ENCODE measurements at places on chromosomes 3 and 15.

DNA sequence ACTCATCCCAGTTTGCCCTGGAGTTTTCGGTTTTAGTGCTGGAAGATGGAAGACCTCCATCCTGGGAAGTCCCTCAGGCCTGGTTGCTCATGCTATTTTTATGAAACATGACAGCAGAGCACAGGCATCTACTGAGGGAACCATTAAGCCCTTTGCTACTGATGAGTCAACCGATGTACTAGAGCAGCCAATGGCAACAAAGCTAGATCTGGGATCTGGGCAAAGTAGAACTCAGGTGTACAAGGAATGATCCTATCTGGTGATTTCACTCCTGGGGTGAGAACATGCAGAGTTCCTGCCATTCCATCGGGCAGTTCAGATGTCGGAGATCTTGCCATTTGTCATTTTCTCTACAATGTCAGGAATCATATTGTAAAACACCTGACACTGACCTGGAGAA, 166.2 kb upstream of the NSMCE3 start:
- DNase-seq, result no peak

DNA sequence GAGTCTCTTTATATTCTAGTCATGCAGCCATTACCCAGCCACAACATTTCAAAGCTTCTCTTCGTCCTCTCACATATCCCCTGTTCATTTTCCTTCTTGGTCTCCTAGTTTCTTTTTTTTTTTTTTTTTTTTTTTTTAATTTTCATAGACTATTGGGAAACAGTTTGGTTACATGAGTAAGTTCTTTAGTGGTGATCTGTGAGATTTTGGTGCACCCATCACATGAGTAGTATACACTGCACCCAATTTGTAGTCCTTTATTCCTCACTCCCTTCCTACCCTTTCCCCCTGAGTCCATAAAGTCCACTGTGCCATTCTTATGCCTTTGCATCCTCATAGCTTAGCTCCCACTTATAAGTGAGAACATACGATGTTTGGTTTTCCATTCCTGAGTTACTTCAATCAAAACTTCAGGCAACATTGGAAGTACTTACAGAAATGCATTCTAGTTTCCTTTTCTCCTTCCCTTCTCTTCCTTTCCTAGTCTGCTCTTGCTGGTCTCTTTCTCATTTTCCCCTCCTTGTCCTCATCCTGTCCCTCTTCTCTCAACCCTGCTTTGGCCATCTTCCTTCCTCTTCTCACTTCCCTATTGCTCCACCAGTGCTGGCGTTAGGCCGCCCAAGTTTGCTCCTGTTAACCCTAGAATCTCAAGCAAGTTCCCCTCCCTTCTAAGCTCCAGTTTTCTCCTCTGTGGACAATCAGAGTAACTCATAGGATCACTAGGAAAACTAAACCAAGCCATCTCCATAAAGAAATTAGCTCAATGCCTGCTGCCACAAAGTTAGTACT, 4.8 kb downstream of the ATP8B4 start:
- DNase-seq, result no peak

- no peak for DNase-seq
These were observed 26.8 kb downstream of the ACAN start for GRCh38 chr15:88830016-88830415.

DNA sequence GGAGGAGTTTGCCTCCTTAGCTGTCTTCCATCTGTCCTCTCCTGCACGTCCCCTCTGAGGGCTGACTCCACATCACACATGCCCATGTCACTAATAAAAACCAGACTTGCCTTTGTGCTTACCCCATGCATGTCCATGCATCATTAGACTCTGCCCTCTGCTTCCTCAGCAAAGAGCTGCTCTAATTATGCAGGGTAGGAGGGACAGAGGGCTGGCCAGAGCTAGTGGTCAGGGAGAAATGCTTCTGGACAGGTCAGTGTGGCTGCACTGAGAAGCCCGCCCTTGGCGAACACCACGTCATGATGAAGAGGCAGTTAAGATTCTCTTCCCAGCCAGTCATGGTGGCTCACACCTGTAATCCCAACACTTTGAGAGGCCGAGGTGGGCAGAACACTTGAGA, 8.9 kb downstream of the CA12 start:
- no peak for DNase-seq

DNA sequence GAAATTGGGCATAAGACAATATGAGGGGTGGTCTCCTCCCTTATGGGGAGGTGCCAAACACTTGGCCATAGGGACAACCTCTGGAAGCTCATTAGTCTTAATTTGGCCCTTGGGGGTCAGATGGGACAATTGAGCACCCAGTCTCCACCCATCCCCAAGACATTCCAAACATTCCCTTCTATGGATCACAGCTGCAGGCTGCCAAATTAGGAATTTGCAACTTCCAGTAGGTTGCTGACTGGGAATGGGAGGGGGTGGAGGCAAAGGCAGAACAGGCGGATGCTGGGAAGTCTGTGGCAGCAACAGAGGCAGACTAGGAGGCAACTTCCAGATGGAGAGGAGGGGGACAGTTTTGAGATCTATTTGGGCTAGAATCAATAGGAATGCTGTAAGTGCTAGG, 1.4 kb upstream of the PDHB start:
- no peak for DNase-seq

DNA sequence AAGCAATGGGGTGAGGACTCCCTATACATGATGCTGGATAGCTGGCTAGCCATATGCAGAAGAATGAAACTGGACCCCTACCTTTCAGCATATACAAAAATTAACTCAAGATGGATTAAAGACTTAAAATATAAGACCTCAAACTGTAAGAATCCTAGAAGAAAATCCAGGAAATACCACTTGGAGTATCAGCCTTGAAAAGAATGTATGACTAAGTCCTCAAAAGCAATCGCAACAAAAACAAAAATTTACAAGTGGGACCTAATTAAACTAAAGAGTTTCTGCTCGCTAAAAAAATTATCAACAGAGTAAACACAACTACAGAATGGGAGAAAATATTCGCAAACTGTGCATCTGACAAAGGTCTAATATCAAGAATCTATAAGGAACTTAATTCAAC, 94.3 kb downstream of the XRN1 start:
- DNase-seq, result no peak

DNA sequence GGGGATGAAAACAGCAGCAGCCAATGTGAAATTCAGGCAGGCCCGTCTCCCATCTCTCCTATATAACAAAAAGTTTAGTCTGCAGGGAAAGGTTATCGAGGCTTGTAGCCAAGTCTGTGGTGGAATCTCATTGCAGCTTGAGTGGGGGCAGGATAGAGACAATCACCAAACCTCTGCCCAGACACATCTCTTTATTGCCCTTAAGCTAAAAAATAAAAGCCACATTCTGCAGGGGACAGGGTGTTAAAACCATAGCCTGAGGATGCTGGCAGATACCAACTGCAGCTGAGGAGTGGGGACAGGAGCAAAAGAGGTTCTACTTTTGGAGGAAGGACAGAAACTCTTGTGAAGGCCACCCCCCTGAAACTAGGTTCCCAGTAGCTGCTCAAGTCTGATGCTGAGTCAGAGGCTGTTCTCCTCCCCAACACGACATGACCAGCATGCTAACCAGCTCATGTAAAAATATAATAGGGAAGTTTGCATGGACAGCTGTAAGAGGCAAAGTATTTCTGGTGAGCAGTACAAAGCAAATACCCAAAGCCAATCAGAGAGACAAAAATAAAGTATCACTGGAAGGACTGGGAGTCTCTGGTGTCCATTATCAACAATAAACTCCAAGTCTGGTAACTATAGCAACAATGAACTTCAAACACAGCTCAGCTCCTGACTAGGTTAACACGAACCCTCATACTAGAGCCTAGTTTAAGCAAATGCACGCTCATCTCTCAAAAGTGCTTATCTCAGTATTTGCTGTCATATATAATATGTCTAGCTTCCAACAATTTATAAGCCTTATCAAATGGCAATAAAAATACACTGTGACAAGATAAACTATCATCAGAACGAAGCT, 362.2 kb upstream of the SLCO3A1 start:
- no peak for DNase-seq

- no peak for DNase-seq
These were observed 125.6 kb upstream of the CRBN start for GRCh38 chr3:3305084-3305483.

DNA sequence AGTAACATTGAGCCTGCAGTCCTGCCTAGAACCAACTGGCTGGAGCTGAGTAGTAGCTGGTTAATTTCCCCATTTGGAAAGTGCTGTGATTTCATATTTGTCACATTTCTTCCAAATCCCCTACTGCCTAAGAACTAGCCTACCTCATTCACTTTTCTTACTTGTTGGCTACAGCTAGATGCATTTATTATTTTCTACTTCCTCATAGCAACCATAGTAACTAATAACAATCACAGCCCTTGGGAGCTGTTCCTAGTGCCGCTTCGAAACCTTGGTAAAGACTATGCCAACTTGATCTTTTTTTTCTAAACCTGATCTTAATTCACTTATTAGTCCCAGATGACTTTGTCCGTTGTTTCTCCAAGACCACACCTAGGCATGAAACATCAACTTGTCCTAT, 240.3 kb downstream of the FGF12 start:
- DNase-seq, result no peak

GRCh38 chr15:78108300-78109084, 16.1 kb downstream of the SH2D7 start:
- peak; percentile 69 for DNase-seq

DNA sequence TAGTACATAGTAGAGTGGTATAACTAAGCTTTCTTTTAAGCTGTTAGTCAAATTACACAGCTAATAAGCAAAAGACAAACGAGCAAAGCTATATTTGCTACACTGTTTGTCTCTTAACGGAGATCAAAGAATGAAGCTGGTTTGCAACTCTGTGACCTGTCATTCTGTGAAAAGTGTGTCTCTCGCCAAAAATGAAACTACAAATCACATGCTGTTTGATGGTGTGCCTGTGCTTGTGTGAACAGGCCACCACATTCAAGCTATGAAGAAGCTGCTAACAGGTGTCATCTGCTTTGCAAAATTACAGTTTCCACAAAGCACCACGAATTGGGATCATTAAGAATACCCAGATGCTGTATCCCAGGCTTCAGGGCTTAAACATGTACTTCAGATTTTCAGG, 667.8 kb upstream of the NAALADL2 start:
- no peak for DNase-seq

- DNase-seq, result no peak
These were observed 90.2 kb upstream of the LMOD3 start for GRCh38 chr3:69212411-69213160.

DNA sequence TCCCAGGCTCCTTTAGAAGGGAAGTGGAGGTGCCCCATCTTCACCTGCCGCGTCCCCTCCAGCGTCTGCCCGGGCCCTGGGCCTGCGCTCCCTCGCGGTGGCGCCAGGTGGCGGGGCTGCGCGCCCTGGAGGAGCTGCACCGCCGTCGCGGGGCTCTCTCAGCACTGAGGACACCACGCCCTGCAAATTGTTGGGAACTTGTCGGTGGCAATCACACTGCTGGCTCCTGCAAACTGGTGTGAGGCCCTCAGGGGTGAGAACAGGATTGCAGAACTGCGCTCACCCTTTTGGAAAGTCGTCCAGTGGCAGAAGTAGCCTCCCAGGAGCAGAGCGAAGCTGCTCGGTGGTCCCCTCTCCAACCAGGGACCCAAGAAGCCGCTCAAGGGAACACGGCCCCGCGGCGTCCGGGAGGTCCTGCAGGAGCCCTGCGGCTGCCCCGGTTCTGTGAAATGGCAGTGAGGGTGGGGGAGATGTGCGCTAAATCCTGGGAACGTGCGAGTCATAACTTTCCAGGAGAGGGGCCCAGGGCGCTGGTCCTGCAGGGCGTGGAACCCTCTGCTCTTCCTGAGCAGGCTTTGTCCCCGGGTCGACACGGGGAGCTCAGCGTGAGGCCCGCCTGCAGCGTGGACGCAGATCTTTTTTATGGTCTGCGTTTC, 995 bp upstream of the LRRK1 start:
- DNase-seq, result peak; percentile 19

GRCh38 chr3:28089527-28089897, 151.9 kb upstream of the CMC1 start:
- DNase-seq, result no peak

DNA sequence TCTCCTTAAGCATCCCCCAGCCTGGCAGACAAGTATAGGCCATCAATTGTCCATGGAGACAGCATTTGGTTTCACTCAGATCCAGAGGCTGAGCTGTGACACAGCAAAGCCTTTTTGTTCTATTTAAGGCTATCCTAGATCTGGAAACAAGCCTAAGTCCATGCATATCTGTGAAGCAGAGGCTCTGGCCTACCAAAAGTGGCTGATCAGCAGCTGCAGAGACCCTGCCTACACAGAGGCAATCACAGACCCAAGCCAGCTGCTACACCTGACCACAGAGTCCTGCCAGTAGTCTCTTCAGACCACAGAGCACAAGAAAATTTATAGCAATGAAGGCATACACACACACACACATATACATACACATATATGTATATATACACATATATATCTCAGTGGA, 501.7 kb upstream of the ARPP21 start:
- DNase-seq, result no peak

DNA sequence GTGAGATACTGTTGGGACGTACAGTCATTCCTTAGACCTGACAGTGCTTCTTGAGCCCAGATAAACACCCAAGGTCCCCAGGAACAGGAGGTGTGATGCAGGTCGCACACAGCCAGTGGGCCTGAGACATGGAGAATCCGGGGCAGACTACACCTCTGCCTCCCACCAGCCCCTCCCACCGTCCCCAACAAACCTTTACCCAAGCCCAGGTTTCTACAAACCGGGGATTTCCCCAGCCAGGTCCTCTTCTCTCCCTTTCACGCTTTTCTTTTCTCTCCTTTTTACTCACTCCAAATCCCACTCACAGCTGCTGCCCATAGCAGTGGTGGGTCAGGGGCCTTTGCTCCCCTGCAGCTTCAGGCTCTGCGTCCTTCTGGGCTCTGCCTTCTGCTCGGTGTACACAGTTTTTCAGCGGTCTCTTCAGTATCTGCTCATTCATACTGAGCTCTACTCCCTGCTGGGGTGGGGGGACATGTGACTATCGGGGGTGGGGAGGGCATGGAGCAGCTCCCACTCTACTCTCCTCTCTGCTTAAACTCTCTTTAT, 4.8 kb upstream of the PCSK6 start:
- no peak for DNase-seq

- DNase-seq, result no peak
These were observed 203.0 kb upstream of the PDZRN3 start for GRCh38 chr3:73827725-73828211.

DNA sequence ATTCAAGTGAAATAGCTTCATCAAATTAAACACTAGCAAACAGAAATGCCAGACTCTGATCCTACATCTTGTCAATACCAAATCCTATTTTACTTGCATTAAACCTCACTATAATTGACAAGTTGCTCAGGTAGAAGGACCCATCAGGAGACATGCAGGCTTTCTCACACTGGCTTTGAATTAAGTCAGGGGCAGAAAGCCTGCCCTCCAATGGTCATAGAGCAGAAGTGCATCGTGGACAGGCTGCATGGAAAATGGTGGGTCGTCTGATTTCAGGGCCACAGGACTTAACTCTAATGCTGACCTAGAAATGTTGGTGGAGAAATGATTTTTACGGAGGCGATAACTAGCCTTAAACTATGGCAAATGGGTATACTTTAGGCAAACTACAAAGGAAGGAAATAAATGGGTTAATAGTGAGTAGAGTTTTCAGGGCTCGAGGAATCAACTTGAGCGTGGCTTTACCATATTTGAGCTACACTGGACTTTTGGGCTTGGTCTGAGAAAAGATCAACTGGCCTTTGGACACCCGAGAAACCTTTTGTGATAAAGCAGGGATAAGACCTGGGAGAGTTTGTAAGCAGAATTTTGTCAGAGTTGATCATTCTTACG, 283.9 kb downstream of the GRM7 start:
- DNase-seq, result no peak

- DNase-seq, result no peak
These were observed 31.1 kb downstream of the PHLDB2 start for GRCh38 chr3:111890051-111890580.

GRCh38 chr15:27746401-27746955, 352.6 kb downstream of the OCA2 start:
- no peak for DNase-seq

GRCh38 chr15:57675481-57676181, 30.9 kb upstream of the POLR2M start:
- no peak for DNase-seq
